ENCODE measurements at places on chromosomes 2 and 18. TPM values are rescaled to one million over a fixed set of nuclear protein-coding genes. Genes with fewer than 3 reads are reported as not detected.

The CFAP65 gene
- not detected for total RNA-seq

The FAM237A gene
- not detected for total RNA-seq

The TMEM200C gene
- total RNA-seq, result not detected

The FAM161A gene
- total RNA-seq, result 2.2 TPM

The RAB27B gene
- 1.5 TPM for total RNA-seq

The SLC9A4 gene
- 0.14 TPM for total RNA-seq

DNA sequence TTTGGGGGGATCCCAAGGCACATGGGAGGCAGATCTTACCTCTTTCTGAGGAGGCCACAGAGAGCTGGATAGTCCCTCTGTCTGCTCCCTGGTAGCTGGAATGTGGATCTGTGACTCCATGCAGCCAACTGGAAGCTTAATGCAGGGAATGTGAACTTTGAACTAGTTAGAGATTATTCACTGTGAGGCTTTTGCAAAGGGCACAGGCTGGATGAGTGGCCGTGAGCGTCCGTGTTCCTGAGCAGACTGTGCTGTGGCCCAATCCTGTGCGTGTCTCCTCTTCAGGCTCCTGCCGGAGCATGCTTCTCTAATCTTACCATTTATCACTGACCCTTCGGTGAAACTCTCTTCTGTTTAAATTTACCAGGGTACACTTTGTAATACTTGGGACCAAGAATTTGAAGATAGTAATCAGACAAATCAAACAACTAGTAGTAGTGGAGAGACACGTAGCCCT, 187.6 kb downstream of the PTPRM start:
- no peaks in the 10 kb centered on the region for H3K36me3 ChIP-seq
- DNase-seq, result no peak
- H3K4me3 ChIP-seq, result no peak overlapping the region

- no peaks in the 10 kb centered on the region for H3K27me3 ChIP-seq
- DNase-seq, result no peak
- H3K4me3 ChIP-seq, result no peak overlapping the region
- H3K27ac ChIP-seq, result no peak overlapping the region
- no peaks in the 10 kb centered on the region for H3K4me1 ChIP-seq
- no peaks in the 10 kb centered on the region for H3K36me3 ChIP-seq
These were observed 518.8 kb downstream of the LRP1B start for GRCh38 chr2:141611981-141612380.

DNA sequence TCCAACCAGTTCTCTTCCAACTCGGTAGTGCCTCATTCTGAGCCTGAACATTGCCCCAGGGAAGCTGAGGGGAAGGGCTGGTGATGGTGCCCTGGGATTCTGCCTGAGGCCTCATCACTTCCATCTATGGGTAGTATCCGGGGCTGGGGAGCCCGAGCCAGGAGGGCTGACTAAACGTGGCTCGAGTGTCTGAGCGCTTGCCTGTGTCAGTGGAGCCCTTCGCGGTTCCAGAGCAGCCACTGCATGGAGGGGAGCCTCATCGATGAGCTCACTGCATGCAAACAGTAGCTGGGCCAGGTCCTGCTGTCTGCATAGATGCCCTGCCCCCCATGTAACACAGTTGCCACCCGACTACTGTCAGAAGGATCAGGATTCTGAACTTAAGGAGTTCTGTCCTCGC, 129.3 kb downstream of the GLI2 start:
- H3K4me1 ChIP-seq, result no peaks in the 10 kb centered on the region
- no peak overlapping the region for H3K4me3 ChIP-seq
- no peaks in the 10 kb centered on the region for H3K36me3 ChIP-seq
- peaks cover 22% of the 10 kb centered on the region for H3K27me3 ChIP-seq
- no peak for DNase-seq
- H3K27ac ChIP-seq, result no peak overlapping the region

GRCh38 chr2:79178076-79178674, 18.6 kb upstream of the REG3A start:
- no peak overlapping the region for H3K27ac ChIP-seq
- no peak overlapping the region for H3K4me3 ChIP-seq
- no peaks in the 10 kb centered on the region for H3K4me1 ChIP-seq
- DNase-seq, result no peak
- H3K27me3 ChIP-seq, result no peaks in the 10 kb centered on the region

DNA sequence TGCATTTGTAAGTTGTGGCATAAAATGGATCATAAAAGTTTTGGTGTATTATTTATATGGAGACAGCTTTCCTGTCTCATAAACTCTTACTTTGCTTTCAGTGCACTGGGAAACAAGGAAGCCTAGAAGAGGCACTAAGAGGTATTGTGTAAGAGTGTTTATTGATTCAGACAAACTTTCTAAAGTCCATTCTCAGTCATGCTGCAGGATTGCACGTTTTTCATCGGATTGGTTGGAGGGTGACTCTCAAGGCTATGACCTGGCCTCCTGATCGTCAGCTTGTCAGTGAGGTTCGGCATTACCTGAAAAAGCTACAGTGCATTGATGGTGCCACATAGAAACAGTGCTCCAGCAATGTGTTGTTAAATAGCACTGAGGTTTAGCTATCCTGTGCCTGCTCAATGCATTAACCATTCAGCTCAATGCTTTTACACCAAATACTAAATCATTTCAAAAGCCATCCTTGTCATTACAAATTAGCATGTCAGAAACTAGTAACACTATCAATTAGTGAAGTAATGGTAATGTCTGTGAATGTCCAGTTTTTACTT, 545.5 kb downstream of the CBLN2 start:
- no peak overlapping the region for H3K4me3 ChIP-seq
- no peaks in the 10 kb centered on the region for H3K27me3 ChIP-seq
- DNase-seq, result no peak
- no peaks in the 10 kb centered on the region for H3K36me3 ChIP-seq
- H3K4me1 ChIP-seq, result no peaks in the 10 kb centered on the region
- H3K27ac ChIP-seq, result no peak overlapping the region

GRCh38 chr2:43319541-43319940, 93.1 kb upstream of the ZFP36L2 start:
- no peaks in the 10 kb centered on the region for H3K36me3 ChIP-seq
- H3K27me3 ChIP-seq, result no peaks in the 10 kb centered on the region
- no peak overlapping the region for H3K27ac ChIP-seq
- H3K4me1 ChIP-seq, result peaks cover 4% of the 10 kb centered on the region
- H3K4me3 ChIP-seq, result no peak overlapping the region

- H3K4me3 ChIP-seq, result no peak overlapping the region
- H3K36me3 ChIP-seq, result no peaks in the 10 kb centered on the region
- H3K4me1 ChIP-seq, result no peaks in the 10 kb centered on the region
- no peak overlapping the region for H3K27ac ChIP-seq
- no peak for DNase-seq
- peaks cover 24% of the 10 kb centered on the region for H3K27me3 ChIP-seq
These were observed 98.7 kb downstream of the COL6A3 start for GRCh38 chr2:237315170-237315828.

- H3K4me3 ChIP-seq, result no peak overlapping the region
- peaks cover 12% of the 10 kb centered on the region for H3K27me3 ChIP-seq
- DNase-seq, result peak; percentile 15
- H3K4me1 ChIP-seq, result peaks cover 22% of the 10 kb centered on the region
These were observed 66.7 kb upstream of the HPCAL1 start for GRCh38 chr2:10235909-10236550.

DNA sequence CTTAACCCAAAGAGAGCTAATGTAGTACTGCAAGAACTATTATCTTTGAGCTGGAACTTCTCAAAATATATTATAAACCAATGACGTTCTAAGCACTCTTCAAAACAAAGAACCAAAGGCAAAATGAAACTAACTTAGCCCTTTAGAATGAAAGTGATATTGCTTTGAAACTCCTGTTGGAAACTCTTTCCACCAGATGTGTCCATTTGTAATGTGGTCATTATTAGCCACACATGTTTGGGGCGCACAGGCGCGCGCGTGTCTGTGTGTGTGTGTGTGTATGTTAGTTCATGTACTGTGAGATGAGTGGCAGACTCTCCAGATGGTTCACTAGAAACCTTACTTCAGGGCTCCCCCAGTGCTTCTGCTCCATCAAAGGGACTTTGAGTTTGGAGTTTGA, 323.4 kb downstream of the BCL11A start:
- no peak overlapping the region for H3K27ac ChIP-seq
- no peaks in the 10 kb centered on the region for H3K27me3 ChIP-seq
- no peaks in the 10 kb centered on the region for H3K4me1 ChIP-seq
- no peak overlapping the region for H3K4me3 ChIP-seq
- no peak for DNase-seq
- H3K36me3 ChIP-seq, result peaks cover 10% of the 10 kb centered on the region

- no peaks in the 10 kb centered on the region for H3K4me1 ChIP-seq
- no peaks in the 10 kb centered on the region for H3K27me3 ChIP-seq
- H3K36me3 ChIP-seq, result no peaks in the 10 kb centered on the region
- DNase-seq, result no peak
These were observed 292.6 kb downstream of the CALCRL start for GRCh38 chr2:187155476-187155875.

GRCh38 chr2:187615364-187615763, 61.1 kb upstream of the TFPI start:
- no peak overlapping the region for H3K4me3 ChIP-seq
- no peaks in the 10 kb centered on the region for H3K4me1 ChIP-seq
- no peak for DNase-seq
- no peak overlapping the region for H3K27ac ChIP-seq

DNA sequence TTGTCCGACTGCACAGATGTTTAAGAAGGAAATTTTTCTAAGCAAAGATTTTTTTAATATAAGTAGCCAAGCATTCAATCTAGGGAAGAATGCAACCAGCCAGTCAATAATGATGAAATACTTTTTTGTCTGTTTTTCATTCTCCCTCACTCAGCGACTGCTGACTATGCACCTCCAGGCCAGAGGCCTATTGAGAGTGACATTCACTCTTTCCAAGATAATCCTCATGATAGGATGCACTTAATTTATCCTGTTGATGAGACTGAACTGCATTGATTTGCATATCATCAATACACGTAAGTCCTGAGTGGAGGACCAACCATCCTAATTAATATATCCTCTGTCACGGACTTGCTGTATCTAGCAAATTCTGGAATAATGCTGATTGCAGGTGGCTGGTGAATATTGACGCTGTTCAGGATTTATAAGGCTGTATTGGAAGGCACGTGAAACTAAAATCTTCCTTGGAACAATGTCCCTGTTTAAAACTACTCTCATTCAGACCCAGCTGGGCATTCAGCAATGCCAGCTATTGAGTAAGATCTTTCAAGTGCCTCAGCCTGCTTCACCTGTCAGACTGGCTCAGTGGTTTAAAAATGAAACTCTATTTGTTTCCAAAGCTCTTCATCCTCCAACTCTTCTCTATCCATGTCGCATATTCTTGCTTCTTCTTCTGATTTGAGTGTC, 142.2 kb downstream of the MAP2 start:
- H3K27ac ChIP-seq, result no peak overlapping the region
- no peaks in the 10 kb centered on the region for H3K27me3 ChIP-seq
- H3K4me3 ChIP-seq, result no peak overlapping the region
- H3K36me3 ChIP-seq, result no peaks in the 10 kb centered on the region

DNA sequence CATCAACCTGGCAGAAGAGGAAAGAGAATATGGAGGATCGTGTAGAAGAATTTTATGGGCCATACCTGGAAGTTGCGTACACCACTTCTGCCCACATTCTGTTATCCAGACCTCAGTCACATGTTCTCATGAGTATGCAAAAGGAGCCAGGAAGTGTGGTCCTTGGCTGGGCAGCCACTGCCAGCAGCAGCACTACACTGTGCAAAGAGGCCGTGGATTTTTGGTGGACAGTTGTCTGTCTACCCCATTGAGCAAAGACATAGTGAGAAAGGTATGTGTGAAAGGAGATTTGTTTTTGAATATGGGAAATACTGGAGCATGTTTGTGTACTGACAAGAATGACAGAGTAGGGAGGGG, 68.1 kb downstream of the SDC1 start:
- no peak for DNase-seq
- peaks cover 25% of the 10 kb centered on the region for H3K27me3 ChIP-seq
- no peak overlapping the region for H3K4me3 ChIP-seq
- no peaks in the 10 kb centered on the region for H3K4me1 ChIP-seq
- H3K27ac ChIP-seq, result no peak overlapping the region

DNA sequence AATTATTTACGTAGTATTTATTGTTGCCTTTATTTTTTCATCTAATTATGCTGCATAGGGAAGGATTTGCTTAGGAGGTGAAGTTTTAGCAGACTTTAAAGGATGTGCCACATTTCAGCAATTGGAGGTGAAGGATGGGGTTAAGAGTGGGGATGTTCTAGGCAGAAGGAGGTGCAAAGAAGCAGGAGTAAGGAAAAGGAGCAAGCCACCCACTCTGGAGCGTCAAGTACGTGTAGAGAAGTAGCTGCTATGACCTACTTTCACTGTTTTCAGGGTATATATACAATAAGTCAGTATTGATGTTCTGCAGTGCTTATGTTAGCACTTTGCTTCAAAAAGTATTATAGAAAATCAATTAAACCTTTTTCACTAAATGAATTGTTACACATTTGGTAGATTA, 34.4 kb downstream of the ITGAV start:
- no peak overlapping the region for H3K4me3 ChIP-seq
- peaks cover 7% of the 10 kb centered on the region for H3K4me1 ChIP-seq
- H3K27ac ChIP-seq, result no peak overlapping the region
- DNase-seq, result no peak
